ENCODE measurements at places on chromosomes 6 and 20. TPM values are rescaled to one million over a fixed set of nuclear protein-coding genes. Genes with fewer than 3 reads are reported as not detected.

USP49 gene
- total RNA-seq, result 9.1 TPM

VGLL2 gene
- total RNA-seq, result not detected

SMLR1 gene
- not detected for total RNA-seq

PPP1R14C gene
- total RNA-seq, result 23.8 TPM

GTF2H4 gene
- total RNA-seq, result 16.7 TPM

PHACTR1 gene
- total RNA-seq, result 0.49 TPM

NOTCH4 gene
- 18.2 TPM for total RNA-seq

Data from vagina (tissue), 2 donors.